HT-29 (cell line): ENCODE measurements at places on chromosomes 3 and 15.
A peak's percentile ranks its signal among the peaks of the same experiment; 100 is the strongest.

DNA sequence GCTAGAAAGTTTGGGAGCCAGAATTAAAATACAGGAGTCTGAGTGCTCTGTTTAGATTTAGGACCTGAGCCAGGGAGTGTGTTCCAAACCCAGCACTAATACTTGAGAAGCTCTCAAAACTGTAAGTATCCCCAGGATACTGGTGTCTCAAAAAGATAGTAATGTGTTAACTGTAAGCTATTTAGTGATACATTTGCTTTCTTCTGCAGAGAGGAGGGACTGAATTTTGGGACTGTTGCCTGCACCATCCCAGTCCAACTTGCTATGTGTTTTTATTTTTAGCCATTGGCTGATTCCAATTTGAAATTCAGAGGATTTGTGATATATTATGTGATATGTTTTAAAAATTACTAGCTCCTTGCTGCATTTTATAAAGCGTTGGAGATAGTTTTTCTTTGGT, 31.5 kb downstream of the UBE2E1 start:
- DNase-seq = no peak

DNA sequence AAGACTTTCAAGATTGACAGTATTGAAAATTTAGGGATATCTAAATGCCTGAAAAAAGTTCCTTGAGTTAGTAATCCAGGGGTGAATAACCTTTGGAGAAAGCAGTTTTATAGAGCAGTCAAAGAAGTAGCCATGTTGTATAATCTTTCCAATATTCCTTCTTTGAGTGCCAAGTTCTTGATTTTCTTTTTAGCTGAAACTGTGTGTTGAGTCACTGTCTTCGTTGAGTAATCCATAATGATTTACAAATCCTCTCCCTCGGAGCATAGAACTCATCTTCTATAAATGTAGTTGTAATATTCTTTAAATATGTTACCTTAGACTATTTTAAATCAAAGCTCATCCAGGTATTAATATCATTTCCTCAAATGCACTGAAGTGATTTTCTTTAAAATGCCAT, 135.2 kb downstream of the BBX start:
- no peak for DNase-seq

GRCh38 chr3:129966876-129967275, 7.6 kb upstream of the TRH start:
- DNase-seq = no peak

DNA sequence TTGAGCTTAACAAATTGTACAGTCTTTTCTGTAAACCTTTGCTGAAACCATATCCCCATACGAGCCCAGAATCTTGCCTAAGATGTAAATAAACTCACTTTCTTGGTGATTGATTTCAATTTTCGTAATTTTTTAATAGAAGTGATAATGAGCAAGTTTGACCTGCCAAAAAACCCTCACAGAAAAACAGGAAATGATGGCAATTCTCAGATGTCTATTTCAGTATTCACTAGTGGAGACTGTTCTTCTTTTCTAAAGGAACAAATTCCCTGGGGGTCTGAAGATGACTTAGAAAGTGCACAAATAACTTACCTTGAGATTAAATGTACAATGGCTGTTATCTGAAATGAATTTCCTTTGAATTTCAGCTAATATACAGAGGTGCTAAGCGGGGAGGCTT, 116.5 kb upstream of the CMC1 start:
- no peak for DNase-seq

- no peak for DNase-seq
Measured at GRCh38 chr3:153277029-153277428, 115.0 kb downstream of the RAP2B start.

DNA sequence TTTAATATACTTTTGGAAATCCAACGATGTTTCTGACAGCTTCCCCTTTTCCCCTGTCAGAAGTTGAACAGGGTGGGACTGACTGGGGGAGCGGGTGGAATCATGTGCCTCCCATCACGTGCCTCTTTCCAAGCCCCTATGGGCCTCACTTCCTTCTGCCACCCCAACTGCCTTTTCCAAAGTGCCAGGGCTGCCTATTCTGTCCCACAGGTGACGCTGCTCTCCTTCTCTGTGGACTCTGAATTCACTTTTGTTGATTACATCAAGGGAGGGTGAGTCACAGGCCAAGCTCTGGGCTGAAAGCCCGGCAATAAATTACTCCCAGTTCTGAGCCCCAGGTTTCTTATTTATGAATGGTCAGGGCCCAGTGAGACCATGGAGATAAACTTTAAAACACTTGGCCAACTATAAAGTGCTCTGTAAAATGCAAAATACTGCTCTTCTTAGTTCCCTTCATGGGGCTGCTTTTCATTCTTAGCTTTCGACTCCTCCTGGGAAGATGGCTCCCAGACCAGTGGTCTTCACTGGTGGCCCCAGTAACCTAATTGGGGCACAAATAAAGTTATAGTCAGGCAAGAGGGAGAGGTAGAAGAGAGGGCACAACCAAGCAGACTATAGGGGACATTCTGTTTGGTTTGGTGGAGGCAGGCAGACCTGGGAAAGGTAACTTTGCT, 12.3 kb downstream of the CPNE9 start:
- peak; percentile 79 for DNase-seq

DNA sequence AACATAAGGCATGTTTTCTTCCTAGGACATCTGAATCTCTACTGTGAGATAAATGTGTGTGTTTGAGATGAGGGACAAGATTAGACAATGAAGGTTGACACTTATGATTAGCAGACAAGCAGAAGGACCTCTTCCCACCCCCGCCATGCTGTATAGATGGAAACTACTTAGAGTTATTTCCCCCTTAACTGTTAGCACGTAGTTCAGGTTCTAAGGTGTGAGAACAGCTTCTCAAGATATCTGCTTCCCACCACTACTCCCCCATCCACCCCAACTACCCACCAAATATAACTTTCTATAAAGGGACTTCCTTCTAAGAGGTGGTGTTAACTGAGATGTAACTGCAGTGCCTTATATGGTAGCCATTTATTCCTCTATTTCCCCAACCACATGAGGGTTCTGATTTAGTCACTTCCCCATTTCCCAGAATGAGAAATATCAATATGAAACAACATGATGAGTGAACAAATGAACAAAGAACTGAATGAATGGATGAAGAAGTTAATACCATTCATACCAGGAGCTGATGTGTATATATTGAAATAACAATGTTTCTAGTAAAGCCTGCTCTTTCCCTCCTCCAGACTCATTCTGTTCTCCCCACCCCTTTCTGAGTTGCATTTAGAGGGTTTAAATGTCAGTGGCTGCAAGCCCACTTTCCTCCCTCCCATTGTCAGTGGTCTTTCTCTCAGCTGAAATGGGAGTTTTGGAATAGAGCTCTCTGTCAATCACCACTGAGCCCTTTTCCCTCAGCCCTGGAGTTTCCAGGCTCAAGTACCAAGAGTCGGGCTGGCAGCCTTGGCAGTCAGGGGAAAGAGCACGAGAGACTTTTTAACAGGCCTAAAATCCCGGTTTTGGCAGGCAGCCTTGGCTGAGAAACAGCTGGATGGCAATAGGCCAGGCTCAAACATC, 7.7 kb upstream of the RFTN1 start:
- DNase-seq = no peak

DNA sequence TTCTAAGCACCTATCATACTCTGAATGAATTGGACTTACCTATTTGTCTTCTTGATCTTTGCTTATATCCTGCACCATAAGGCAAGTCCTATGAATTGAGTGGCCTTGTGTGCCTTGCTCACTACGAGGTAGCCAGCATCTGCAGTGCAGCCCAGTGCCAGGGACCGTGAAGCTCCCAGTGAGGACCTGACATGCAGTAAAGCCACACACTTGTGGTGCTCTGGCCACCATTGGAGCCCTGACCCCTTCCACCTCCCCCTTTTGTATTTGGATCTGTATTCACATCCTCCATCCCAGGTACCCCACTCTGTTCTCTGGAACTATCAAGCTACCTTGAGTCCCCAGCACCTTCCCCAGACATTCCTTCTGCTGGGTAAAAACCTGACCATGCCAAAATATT, 52.1 kb downstream of the BSN start:
- DNase-seq = no peak

DNA sequence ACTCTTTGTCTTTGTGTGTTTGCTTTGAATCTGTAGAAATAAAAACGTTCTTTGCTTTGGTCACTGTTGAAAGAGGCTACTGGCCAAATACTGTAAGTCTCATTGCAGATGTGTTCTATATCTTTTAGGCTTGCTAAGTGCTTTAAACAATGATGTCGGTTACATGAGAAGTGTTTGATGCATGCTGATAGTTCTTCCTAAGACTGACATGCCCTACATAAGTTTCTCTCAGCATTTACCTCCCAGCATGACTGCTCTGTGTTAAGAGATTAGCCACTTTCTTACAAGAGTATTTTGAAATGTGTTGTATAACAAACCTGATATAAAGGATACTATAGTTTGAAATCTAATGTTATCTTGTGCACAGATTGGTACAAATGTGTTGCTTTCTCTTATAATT, 1088.7 kb downstream of the NSUN3 start:
- no peak for DNase-seq

GRCh38 chr3:189058071-189058470, 113.7 kb upstream of the TPRG1 start:
- DNase-seq = no peak

DNA sequence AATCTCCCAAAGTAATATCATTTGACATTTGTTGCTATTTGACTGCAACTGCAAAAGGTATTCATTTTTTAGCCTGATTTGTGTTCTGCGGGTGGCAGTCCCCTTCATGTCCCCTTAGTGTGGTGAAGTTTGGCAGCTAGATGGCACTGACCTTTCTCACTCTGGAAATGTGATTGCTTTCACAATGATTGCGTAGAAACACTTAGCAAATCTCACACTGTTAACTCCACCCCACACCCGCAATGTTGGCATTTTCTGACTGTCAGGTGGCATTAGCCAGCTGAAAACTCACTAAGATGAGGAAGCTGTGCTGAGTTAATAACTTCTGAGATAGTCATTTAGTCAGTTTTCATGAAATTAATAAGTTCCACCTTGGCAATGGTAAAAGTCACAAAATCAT, 76.9 kb downstream of the TRIM69 start:
- peak; percentile 73 for DNase-seq

DNA sequence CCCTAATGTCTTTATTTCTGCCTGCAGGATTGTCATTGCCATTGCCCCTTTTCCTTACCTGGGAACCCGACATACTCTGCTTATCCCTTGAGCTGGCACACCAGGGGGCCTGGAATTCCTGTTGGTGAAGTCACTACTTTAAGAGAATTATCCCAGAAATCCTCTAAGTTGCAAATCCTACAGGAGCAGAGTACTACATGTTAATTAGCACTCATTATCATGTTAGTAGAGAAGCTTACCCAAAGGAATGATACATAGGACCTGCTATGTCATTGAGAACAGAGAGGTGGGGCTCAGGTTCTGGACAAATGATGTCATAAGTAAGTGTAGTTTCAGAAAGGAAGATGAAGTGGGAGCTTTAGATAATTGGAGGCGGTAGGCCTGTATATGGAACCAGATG, 27.4 kb downstream of the SCG5 start:
- no peak for DNase-seq

DNA sequence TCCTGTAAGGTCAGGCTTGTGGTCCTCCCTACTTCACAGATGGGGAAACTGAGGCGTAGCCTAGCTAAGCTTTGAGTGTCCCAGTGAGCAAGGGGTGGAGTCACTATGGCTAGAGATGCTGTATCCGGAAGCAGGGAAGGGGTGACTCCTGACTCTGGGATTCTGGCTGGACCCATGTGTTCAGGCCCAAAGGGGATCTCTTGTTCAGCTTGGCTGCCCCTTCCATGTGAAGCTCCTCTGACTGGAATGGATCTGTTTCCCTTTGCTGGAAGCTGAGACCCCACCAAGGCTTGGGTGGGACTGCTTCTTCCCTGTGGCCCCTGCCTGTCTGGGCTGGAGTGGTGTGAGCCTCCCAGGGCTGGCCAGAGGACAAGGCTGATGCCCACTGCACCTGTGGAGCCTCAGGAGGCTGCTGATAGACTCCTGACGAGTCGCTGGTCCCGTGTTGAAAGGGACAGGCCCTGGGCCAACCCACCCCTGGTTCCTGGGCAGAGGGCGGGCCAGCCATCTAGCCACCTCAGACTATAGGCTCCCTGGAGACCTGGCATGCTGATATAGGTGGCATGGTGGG, 1.0 kb downstream of the MAPKAPK3 start:
- DNase-seq = no peak

DNA sequence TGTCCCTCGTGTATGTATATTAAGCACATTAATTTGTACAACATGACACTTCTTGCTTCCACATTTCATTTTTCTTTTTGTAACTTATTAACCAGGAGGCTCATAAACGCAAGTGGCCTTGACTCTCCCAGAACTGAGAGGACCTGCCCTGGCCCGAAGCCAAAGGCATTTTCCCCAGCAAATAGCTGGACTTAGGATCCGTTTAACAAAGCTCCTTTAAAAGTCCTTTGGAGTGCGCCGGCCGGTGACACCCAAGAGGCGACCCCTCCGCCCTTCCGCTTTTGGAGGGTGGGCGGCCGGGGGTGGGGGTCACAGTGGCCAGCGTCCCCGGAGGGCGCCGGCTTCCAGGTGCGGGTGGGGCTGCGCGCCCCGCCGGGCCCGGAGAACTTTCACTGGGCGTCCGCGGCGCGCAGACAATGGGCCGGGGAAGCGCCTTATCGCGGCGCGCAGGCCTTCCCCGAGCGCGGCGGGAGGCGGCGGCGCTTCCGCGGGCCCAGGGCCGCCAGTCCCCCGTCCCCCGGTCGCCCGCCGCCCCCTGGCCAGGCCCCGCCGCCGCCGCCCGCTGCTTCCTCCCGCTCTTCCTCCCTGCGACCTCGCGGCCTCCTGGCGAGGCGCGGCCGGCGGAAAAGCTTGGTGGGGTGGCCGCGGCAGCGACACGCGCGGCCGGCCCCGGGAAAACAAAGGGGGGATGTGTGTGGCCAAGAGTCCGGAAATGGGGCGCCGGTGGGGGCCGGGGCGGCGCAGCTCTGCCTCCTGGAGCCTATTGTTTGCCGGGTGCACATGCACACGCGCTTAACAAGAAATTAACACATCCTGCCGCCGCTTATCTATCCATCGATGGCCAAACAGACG, 613.4 kb downstream of the MCTP2 start:
- DNase-seq = peak; percentile 96

DNA sequence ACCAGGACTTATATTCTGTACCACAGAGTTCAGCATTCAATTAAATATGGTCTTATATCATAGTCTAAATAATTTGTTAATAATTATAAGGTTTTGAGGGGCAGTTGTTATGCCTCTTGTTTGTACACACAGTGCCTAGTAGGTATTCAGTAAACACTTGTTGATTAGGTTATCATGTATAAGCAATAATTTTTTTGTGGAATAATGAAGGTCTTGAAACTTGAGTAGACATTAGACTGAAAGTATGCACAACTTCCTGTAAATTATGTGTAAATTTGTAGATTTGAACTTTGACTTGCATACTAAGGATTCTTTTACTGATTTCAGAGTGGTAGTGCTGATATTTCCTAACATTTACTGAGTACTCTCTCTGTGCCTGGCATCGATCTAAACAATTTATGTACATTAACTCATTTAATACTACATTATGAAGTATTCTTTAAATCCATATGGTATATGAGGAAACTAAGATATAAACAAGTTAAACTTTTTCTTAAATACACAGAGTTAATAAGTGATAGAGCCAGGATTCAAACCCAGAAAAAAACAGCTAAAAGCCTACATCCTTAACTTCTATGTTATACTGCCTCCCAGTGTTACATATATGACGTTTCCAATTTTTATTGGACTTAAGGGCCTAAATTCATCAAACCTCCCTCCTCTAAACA, 65.1 kb downstream of the GLCE start:
- peak; percentile 68 for DNase-seq
